ENCODE measurements at places on chromosomes 11 and 22.
A peak's percentile ranks its signal among the peaks of the same experiment; 100 is the strongest.

DNA sequence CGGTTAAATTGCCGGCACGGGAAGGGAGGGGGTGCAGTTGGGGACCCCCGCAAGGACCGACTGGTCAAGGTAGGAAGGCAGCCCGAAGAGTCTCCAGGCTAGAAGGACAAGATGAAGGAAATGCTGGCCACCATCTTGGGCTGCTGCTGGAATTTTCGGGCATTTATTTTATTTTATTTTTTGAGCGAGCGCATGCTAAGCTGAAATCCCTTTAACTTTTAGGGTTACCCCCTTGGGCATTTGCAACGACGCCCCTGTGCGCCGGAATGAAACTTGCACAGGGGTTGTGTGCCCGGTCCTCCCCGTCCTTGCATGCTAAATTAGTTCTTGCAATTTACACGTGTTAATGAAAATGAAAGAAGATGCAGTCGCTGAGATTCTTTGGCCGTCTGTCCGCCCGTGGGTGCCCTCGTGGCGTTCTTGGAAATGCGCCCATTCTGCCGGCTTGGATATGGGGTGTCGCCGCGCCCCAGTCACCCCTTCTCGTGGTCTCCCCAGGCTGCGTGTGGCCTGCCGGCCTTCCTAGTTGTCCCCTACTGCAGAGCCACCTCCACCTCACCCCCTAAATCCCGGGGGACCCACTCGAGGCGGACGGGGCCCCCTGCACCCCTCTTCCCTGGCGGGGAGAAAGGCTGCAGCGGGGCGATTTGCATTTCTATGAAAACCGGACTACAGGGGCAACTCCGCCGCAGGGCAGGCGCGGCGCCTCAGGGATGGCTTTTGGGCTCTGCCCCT lies 529 bp upstream of the CCND1 start:
- peak; percentile 69 for DNase-seq

DNA sequence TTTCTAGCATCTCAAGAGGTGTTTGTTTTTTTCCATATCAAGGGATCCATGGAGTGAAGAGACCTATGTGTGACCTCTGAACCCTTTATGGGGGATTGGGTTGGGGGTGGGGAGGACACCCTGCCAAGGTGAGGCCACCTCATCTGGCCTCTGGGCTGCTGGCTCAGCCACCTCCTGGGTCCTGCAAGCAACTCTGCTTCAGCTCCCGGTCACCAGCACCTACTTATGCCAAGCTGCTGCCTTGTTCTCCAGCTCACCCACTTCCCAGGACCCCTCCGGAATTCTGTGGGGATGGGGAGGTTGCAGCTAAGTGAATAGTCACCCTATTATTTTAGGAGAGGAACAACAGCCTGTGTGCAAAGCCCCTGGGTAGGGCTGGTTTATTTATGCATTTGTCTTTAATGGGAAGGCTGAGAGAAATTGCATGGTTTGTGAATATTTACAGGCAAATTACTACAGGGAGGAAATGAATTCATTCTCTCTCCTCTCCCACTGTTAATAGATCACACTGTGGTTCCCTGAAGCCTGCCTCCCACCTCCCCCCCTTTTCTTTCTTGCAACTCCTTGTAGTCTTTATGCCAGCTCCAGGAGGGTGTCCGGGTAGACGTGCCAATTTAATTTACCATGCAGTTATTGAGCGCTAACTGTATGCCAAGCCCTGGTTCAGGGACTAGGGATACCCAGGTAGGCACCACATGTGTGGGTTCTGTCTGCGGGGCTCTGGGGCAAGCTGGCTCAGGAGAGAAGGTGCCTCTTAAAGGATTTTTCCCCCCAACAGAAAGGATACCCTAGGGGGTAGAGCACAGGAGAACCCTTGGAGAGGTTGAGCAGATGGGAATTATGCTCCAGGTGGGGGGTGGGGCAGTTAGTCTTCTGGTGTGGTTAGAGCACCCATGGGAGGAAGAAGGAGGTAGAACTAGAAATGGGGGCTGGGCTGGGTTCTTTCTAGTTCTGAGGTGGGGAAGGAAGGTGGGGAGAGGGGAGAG lies 50.7 kb downstream of the TSPAN18 start:
- no peak for DNase-seq

DNA sequence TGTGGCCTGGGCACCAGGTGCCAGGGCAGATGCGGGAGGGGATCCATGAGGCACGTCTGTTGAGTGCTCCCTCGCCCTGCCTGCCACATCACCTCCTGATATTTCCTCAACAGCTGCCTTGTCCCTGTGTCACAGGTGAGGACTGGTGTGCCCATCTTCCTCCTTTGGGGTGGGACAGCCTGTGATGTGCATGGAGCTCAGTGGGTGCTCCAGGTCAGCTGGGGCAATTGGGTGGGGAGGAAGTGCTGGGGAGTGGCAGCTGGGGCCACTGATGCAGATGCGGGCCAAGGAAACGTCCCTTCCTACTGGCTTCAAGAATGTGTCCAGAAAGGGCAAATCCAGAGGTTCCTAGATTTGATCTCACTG lies 83.6 kb downstream of the MORC2 start:
- DNase-seq = no peak

DNA sequence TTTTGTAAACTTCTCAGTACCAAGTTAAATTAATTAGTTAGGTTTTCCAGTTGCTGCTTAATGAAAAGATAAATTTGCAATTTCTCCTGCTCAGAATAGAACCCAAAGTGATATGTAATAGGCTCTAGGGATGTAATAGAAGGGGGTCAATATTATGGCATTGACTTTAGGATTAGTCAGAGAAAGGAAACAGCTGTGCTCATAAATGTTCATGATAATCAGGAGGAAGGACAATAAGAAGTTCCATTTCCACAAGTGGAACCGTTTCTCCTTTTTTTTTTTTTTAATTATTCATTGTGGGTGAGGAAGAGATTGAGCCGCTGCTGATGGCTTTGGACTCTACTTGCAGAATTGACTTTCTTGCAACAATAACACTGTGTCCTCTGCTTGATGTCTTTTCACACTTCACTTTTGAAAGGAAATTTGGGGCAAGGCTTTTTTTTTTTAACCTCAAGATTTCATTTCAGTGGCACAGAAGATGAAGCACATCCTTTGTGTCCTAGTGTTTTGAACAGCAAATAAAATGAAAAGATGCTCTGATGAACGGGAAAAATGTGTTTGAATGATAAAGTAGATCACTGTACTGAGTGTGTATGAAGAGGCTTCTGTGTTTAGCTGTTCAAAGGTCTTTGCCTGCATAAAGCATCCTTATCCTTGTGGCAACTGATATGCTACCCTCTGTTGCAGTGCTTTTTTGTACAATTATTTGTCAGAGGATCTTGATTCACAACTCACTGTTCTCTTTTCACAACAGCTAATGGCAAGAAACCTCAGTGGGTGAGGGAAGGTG lies 62.4 kb downstream of the GAS2 start:
- no peak for DNase-seq

GRCh38 chr11:37394236-37394870 lies 796.3 kb upstream of the RAG2 start:
- no peak for DNase-seq

- no peak for DNase-seq
These were observed 32.8 kb upstream of the CTTN start for GRCh38 chr11:70365544-70365927.

DNA sequence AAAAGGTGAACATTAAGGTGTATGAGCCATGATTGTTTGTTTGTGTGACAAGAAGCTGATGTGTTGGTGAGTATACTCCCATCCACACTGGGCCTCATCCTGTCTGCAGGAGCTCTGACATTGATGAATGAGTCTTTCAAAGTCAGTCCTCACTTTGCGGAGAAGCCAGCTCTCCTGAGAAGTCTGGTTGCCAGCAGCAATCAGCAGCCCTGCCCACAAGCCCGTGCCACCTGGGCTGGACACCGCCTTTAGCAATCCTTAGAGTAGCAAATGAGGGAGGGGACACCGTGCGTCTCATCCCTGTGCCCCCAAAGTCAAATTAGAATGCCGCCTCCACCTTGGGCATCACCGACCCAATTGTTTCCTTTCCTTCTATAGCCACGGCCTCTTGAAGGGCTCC lies 174.8 kb upstream of the NECTIN1 start:
- no peak for DNase-seq

DNA sequence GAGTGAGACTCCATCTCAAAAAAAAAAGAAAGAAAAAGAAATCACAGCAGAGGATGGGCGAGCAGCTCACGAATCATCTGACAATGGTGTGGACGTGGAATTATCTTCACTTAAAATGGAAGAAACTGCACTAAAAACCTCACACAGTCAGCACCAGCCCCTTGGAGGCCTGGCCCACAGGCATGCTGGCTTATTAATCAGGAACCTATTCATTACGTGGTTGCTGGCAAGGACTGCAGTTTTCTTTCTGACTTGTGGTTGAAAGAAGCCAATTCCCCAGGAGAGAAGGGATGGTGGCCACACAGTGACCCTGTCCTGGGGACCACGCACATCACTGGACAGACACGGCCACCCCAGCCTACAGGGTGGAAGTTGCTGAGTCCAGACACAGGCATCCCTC lies 401.1 kb downstream of the CTTN start:
- no peak for DNase-seq

DNA sequence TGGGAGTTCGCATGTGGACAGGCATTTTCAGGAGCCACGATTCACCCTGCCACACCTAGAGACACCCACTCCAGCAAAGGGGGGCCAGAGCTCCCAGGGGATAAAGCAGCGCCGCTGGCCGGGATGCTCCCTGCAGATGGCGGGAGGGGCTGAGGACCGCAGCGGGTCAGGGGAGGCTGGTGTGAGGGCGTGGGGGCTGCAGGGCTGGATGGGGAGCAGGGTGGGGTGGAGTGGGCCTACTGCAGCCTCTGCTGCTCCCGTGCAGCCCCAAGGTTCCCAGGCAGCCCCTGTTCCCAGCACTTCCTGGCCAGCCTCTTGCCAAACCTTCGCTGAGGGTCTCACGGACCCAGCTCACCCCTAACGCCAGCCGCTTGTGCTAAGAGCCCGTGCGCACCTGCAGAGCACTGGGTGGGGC lies 13.0 kb downstream of the MUC5B start:
- no peak for DNase-seq

DNA sequence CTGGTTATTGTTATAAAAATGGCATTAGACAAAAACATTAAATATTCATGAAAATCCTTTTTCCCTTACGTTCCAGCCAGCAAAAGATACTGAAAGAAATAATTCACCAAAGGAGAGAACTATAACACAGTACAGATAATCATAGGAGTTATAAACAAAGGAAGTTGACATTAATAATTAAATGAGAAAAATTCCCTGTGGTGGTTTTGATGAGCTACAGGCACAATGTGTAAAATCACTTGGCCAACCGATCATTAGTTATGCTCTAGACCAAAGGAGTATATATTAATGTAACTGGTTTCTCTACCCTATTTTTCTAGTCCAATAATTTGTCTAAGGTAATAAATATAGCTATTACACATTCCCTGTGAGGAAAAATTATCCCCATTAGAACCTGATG lies 534.7 kb downstream of the CNTN5 start:
- DNase-seq = no peak

DNA sequence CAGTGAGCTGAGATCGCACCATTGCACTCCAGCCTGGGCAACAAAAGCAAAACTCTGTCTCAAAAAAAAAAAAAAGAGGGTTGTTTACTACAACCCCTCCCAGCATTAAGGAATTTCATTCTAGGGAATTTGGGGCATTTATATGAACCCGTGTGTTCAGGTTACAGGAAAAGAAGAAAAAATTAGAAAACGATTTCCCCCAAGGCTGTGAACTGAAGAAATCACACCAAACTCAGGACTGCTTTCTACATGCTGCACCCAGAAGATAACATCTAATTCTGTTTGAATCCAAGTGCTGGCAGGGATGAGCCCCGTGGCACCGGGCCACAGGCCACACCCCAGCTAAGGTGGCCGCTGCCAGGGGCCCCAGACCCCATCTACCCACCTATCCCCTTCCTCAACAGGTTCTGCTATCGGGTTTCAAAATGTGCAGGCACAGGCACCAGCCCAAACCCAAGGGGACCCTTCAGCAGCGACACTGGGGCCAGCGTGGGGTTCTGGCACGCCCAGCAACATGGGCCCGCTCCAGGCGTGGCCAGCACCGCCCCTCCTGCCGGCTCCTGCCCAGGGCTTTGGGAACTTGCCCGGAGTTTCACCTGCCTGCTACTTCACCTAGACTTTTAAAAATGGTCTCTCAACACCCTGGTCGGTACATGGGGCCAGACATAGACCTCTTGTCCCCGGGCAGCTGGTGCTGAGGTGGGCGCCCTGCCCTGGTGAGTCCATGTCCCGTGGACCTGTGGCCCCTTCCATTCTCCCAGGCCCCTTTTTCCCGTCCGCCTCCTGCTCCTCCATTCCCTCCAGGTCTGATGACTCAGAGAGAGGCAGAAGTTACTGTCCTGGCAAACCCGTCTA lies 11.8 kb downstream of the CELSR1 start:
- DNase-seq = no peak

GRCh38 chr22:36964106-36964505 lies 50.7 kb downstream of the CSF2RB start:
- DNase-seq = no peak

DNA sequence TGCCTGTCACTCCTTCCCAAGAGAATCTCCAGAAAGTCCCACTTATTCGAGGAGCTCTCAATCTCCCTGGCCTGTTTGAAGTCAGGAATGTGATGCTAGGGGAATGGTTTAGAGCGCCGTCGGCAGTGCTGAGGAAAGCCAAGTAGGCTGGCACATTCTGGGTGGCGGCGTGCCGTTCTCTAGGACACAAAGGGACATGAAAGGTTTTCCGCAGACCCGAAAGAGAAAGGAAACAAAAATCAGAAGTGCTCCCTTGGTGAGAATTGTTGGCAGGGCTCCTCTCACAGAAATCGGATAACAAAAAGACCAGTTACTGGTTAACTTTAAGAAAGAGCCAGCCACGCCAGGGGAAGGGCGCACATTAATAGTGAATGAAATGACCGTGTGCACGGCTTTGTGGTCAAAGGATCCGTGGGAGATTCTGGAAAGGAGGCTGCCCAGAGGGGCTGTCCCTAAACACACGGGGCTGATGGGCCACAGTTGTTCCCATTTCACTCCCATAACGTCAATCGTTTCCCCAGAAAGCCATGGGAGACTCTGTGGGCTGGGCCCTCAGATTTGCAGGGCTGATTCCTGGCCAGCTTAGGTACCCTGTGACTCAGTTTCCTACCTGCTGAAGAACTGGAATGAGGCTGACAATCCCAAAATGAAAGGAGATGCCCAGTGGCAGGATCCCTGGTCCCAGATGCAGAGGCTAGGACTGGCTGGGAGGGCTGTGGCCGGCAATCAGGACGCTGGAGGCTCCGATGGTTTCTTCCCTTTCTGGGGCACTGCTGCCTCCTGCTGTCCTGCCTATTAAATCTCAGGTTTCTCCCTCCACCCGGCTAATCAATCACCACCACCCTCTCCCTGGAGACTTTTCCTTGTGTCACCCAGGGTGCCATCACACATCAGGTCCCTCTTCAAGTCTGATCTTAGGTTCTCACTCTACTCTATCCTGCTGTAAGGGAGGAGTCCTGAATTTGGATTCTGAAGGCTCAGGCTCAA lies 82.3 kb downstream of the RCN1 start:
- peak; percentile 35 for DNase-seq

GRCh38 chr22:47420211-47420610 lies 657.8 kb downstream of the TBC1D22A start:
- DNase-seq = no peak

DNA sequence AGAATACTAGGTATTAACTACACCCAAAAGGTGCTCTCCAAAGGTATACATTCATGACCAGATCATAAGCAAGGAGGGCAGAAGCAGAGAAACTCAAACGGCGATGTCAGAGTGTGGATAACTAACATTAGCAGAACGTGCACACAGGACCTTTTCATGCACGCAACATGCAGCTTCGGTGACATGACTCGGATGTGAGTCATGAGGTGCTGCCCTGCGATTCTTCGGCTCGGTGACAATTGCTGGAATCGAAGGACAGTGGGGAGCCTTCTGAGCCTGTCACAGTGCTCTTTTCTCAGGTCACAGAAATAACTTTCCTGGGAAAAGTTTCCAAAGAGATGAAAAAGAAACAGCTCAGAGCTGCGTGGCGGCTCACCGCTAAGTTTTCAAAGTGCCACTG lies 418.5 kb upstream of the SYN3 start:
- no peak for DNase-seq

Measured in suppressor macrophage (primary cell).